ENCODE measurements at places on chromosomes 5 and 9.

- DNase-seq = no peak
These were observed 210.0 kb downstream of the TMEM161B start for GRCh38 chr5:88058625-88059024.

GRCh38 chr5:107805166-107805565, 134.4 kb upstream of the EFNA5 start:
- no peak for DNase-seq

DNA sequence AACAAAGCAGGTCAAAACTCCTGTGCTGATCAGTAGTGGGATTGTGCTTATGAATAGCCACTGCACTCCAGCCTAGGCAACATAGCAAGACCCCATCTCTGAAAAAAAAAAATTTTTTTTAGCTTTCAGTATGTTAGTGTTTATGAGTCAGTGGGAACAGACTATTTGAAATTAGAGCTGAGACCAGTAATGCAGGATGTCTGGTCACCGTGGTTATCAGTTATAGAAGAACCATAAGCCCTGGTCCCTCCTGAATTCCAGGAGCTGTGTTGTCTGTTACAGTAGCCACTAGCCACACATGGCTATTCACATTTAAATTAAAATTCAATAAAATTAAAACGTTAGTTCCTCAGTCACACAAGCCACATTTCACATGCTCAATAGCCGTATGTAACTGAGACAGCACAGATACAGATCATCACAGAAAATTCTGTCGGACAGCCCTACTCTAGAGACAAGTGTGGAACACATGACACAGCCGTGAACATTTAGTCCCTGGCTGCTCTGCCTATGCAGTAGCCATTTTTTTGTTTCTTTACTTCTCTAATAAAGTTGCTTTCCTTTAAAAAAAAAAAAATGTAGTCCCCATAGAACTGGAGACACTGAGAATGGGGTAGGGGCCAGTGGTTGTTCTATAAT, 96.1 kb upstream of the SAP30L start:
- no peak for DNase-seq

DNA sequence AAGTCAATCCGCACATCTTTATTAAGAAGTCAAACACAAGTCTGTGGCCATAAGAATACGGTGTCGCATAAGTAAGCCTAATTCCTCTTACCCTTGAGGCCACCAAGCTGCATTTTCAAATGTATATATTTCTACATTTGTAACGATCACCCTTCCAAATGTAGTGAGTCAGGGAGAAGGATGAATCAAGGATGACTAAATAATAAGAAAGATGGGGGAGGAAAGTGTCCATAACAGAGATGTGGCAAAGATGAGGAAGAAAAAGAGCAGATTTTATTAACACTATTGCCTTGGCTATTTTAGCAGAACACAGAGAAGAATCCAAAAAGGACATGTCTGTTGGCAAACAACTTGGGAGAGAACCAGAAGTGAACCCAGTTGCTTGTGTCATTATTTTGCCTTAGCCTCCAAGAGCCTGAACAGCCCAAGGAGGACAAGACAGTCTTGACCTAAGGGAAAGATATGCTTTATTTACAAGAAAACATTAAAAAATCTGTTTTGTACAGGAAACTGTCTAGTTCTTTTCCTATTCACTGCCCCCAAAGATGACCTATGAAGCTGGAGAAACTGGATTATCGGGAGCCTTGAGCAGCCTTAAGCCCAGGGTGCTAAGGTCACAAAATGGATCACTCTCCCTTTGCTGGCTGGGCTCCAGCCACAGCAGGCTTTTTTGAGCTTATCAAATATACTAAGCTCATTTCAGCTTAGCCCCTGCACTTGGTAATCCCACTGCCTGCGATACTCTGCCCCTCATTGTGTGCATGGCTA, 101.5 kb downstream of the PLCXD3 start:
- DNase-seq = no peak

- DNase-seq = no peak
These were observed 57.4 kb downstream of the LHFPL2 start for GRCh38 chr5:78591138-78591612.

All from stimulated activated CD4-positive, alpha-beta T cell treated with anti-CD3 and anti-CD28 coated beads, Interleukin-1b, Interleukin-23, amount 100 ng/mL, for 4 hours (primary cell).